ENCODE measurements at places on chromosomes 11 and 22.

- DNase-seq, result no peak
Measured at GRCh38 chr11:40241524-40242051, 1217.9 kb downstream of the LRRC4C start.

DNA sequence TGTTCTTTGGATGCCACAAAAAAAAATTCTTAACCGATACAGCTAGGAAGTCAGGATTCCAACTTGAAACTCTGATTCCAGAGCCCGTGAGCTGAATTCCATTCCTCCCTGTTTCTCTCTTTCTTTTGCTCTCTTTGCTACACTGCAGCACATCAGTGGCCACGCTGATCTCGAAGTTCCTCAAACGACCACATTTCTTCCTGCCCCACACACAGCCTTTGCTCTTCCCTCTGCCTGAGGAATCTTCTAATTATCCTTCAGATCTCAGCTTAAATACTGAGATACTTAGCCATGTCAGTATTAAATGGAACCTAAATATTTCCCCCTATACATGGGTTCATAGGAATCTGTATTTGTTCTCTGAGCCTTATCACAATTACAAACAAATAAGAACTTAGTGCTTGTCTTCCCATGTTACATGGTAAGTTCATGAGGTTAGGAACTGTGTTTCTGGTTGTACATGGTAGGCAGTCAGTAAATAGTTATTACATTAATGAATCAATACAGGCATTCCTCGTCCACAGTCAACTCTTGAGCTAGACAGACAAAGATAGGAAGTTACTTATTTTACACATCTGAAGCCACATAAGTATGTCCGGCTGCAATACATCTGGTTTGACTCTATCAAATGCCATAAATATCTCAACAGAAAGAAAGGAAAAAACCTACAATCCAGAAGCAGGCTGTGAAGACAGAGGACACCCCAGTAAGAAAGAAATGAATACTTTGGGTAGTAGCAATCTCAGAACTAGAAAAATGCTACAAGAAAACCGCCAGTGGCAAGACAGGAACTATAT, 86.6 kb downstream of the MAML2 start:
- DNase-seq, result no peak

- DNase-seq, result no peak
Measured at GRCh38 chr22:26548303-26548702, 36.0 kb upstream of the TFIP11 start.

GRCh38 chr11:107792049-107792443, 66.5 kb downstream of the SLC35F2 start:
- no peak for DNase-seq

GRCh38 chr11:125272092-125272491, 107.5 kb downstream of the PKNOX2 start:
- DNase-seq, result no peak
